ENCODE measurements at places on chromosomes 6 and 20.
A peak's percentile ranks its signal among the peaks of the same experiment; 100 is the strongest.

GRCh38 chr20:23884771-23885162, 5.2 kb upstream of the CST5 start:
- no peak for DNase-seq

DNA sequence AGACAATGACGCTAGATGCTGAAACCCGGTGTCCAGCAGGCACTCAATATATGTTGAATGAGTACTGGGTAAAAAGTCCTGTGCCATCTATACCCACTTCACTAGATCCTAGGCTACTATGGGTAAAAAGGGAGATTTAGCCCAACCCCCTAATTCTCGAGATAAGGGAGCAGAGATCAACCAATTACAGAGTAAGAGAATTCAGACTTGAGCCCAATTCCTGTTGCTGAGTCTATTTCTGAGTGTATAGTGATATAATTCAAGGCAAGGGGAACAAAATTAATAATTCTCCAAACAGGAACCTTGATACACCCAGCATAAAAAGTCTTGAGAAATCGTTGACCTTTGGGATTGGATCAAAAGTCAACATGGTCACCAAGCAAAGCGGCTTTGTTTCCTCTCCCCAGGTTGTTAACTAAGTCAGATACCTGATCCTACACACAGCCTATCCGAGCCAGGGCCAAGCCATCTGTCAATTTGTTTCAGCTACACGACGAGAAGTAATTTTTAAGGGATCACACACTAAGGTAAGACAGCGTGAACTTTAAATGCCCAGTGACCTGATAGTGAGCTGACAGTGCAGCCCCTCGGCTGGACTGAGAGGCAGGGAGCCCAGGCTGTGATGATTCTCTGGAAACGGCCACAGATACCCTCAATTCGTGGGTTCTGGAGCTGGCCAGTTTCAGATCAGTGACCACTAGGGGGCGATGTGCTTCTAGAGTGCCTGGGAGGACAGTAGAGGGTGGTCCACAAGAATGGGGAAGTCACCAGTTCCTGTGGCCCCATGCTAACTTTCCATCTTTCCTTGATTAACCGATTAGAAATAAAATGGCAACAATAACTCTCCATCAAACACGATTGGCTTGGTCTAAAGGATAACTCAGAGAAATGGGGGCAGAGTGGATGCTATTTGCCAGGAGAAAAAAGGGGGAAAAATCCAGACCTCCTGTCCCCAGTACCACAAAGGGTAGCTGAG, 46.2 kb downstream of the SLC22A23 start:
- DNase-seq, result peak; percentile 30

DNA sequence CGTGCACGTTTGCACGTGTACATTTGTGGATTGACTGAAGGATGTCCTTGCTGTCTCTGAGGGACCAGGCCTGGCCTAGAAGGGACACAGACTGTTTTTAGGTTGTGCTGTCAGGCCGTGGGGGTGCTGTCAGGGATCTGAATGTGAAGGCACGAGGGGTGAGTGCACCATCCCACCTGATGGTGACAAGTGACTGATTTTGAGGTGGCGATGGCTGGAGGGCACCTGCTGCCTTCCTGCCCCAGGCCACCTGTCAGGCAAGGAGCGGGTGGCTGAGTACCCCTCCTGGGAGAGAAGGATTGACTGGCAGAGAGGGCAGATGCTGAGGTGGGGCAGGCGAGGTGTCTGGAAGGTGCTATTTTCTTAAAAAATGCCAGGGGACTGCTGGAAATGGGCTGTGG, 1.2 kb downstream of the RAB44 start:
- DNase-seq, result no peak

- peak; percentile 25 for DNase-seq
Observed at GRCh38 chr6:37784585-37784967, 35.0 kb upstream of the ZFAND3 start.

DNA sequence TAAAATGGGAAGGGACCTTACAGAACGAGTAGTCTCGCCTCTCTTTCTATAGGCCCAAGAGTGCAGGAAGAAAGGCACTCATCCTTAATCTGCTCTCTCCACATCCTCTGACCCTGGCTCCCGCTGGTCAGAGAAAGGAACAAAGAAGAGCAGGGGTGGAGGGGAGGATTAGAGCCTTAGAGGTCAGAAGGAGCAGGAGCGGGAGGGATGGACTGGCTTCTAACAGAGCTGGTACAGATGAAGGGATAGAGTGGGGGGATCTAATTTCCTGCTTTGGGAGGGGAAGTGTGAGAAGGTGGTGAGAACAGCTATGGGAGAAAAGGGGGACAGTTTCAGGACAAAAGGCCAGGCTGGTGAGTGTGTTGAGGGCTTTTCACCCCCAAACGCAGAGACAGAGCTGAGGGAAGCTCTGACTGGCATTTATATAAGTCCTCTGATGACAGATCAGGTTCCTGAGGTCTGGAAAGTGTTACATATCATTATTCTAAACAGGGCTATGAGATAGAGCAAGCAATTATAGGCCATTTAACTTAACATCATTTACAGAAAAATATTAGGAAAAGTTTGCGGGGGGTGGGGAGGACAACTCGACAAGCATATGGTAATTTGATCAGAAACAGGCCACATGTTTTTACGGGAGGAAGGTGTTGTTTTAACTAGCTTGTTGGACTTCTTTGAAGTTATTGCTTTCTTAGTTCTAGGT, 111.1 kb downstream of the FOXC1 start:
- no peak for DNase-seq

GRCh38 chr6:107647439-107647948, 157.6 kb downstream of the SOBP start:
- DNase-seq, result no peak

GRCh38 chr20:37295001-37295400, 5.5 kb downstream of the MANBAL start:
- DNase-seq, result no peak

GRCh38 chr6:150118627-150119026, 24.2 kb upstream of the PPP1R14C start:
- peak; percentile 50 for DNase-seq

DNA sequence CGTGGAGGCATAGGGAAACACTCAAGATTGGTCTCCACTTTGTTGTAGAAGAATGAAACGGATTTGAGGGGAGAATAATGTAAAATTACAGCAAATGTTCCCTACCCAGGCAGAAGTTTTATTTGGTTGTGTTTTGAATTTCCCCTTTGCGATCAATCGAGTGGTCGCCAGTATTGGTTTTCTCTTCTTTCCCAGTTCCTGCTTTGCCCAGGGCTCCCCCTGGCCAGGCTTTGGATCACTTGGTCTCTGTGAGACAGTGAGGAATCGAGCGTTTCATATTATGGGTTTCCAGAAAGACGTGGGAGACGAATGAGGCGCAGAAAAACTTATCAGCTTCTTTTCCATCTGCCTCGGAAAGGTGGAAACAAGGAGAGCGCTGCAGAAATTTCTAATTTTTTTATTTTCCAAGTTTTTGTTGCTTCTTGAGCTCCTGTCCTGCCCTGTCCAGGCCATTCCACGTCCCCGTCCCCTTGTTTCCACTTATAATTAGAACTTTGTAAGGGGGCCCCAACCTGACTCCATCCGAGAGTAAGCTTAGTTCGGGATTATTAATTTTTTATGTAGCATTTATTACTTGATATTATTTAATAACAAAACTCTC, 7.5 kb upstream of the TBX18 start:
- no peak for DNase-seq

DNA sequence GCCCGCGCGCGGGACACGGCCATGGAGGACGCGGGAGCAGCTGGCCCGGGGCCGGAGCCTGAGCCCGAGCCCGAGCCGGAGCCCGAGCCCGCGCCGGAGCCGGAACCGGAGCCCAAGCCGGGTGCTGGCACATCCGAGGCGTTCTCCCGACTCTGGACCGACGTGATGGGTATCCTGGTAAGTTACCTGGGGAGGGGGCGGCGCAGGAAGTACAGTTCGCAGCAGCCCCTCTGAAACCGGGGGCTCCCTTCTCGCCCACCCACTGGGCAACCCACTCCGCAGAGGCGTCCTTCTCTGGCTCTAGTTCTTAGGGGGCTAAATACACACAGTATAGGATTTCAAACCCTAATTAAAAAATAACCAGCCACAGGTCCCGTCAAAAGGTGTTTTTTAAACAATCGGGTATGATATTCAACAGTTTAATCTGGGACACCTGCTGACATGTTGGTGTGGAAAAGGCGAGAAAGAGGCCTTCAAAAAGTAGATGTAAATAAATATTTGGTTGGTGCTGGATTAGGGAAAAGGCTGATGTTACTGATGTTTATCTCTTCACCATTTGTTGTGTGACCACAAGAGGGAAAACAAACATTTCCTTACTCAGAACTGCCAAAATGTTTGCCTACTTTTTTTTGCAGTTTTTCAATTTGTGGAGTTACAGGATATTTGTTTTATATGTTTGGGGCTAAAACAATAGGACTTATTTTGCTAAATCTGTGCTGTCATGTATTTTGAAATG, 577 bp downstream of the SASH1 start:
- DNase-seq, result no peak

DNA sequence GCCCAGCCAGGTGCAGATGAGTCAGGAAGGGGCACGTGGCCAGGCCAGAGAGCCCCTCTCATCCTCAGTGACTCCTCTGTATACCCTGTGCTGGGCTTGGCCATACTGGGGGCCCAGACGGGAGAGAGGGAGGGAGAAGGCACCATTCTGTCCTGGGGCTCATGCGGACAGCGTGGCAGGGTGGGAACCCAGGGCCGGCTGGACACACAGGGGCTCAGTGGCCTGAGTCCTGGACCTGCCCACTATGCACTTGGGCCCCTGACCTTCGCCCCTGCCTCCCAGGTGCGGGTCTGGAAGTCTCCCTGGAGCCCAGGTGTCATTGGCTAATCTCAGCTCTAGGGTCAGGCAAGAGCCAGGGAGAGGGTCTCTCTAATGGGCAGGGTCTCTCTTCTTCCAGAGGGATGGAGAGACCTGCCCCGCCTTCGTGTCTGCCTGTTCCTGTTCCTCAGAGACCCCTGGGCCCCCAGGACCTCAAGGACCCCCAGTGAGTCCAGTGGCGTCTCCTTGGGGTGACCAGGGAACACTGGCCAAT, 27.7 kb downstream of the COL20A1 start:
- no peak for DNase-seq

DNA sequence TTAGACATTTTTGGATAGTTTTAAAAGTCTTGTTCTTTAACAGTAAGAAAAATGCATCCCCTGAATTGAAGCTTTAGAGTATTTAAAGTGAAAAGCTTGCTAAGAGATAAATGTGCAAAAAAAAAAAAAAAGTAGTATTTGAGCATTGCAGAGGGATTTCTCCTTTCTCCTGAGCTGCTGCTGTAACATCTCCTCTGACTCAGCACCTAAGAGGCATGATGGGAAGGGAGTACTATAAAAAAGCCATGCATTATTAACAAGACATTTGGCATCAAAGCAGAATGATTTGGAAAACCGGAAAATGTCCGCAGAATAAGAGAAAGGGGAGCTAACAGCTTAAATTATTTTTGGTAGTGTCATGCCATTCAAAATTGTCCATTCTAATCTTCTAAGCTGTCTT, 27.9 kb downstream of the B4GALT5 start:
- no peak for DNase-seq

DNA sequence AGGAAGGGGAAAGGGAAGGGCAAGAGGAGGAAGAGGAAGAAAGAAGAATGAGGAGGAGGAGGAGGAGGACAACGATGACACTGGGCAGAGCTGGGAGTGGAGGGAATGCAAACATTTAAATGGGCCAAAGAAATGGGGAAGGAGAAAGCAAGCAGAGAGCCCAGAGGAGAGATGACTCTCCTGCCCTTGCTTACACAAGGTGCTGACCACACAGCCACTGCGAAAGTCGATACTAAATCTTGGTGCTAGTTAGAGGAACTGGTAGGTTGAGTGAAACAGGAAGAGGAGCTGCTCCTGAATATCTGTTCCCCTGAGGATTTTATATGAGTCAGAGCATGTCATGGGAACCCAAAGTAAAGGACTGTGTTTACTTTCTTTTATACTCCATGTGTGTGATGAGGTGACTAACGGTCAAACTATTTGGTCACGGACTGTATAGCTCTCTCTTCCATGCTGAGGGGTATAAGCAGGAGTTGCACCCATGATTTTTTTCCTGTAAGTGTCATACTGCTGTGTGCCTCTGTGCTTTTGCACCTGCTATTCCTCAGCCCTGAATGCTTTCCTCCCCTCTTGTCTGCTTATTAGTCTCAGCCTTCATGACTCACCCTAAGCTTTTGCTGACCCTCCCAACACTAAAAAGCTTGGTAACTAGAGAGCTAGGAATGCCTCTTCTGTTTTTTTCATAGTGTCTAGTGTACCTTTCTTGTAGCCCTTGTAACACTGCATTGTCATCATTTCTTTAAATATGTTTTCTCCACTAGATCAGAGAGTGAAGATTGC, 9.5 kb upstream of the PAQR8 start:
- DNase-seq, result peak; percentile 54

DNA sequence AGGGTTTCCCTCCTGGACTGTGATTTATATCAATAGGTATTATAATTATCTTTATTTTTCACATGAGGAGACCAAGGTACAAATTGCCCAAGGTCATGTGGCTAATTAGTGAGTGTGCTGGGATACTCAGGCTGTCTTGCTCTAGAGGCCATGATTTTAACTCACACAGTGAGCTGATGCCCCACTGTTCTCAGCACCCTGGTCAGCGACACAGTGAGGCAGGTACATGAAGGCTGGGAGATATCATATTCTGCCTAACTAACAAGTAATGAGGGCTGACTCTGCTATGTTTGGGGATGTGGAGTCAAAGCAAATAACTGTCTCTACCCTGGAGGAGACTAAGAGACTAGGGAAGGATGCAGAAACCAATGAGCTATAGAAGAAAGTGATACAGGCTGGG, 501.1 kb downstream of the PTPRT start:
- no peak for DNase-seq

GRCh38 chr6:44535446-44535845, 147.9 kb downstream of the CDC5L start:
- no peak for DNase-seq

GRCh38 chr6:98880486-98880885, 46.1 kb downstream of the POU3F2 start:
- peak; percentile 14 for DNase-seq

DNA sequence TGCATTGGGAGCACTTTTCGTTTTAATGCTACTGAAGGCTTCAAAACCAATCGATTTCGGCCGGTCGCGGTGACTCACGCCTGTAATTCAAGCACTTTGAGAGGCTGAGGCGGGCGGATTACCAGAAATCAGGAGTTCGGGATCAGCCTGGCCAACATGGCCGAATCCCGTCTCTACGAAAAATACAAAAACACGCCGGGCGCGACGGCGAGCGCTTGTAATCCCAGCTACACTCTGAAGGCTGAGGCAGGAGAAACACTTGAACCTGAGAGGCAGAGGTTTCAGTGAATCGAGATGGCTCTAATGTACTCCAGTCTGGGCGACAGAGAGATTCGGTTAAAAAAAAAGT, 58.4 kb downstream of the TRIM38 start:
- DNase-seq, result peak; percentile 71

- DNase-seq, result no peak
Observed at GRCh38 chr6:47034926-47035325, 7.2 kb downstream of the ADGRF1 start.

GRCh38 chr6:134422426-134423231, 104.7 kb upstream of the SGK1 start:
- no peak for DNase-seq

Measured in NCI-H774 (cell line).